ENCODE measurements at places on chromosomes 4 and X.

GRCh38 chrX:124573468-124573867 lies 227.1 kb downstream of the SH2D1A start:
- no peak for DNase-seq

GRCh38 chr4:149830823-149831222 lies 15.2 kb upstream of the IQCM start:
- DNase-seq = no peak

DNA sequence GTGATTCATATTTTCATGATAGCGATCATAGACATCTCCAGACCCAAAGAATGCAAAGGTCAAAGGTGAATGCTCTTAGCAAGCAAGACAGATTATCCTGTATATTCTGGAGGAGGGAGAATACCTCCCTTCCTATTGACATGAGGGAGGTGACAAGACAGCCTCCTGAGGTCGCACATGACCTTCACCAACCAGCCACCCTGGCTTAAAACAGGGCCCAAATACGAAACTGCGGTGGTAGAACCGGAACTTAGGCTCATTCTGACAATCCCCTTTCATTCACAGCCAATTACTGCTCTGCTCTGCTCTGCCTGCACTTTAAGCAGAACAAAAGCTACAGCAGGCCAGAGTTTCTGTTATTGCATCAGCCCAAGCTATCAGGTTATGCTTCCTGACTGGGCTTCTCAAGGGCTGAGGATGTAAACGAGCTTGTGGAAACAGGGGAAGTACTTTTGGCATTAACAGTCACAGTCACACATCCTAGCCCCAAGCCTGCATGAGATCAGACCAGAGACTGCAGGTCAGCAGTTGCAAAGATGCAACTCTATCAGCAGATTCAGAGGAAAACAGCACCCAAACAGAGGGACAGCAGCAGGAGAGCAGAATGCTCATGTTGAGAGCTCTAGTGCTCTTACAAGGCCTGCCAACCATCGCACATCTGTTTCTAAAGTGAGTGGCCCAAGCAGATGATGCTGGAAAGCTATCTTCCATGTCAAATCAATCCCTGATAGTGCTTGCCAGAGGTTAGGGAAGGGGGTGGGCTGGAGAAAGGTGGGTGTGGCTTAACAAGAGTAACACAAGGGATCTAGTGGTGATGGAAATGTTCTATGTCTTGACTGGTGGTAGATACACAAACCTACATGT lies 51.3 kb upstream of the MAP3K15 start:
- peak; percentile 14 for DNase-seq

DNA sequence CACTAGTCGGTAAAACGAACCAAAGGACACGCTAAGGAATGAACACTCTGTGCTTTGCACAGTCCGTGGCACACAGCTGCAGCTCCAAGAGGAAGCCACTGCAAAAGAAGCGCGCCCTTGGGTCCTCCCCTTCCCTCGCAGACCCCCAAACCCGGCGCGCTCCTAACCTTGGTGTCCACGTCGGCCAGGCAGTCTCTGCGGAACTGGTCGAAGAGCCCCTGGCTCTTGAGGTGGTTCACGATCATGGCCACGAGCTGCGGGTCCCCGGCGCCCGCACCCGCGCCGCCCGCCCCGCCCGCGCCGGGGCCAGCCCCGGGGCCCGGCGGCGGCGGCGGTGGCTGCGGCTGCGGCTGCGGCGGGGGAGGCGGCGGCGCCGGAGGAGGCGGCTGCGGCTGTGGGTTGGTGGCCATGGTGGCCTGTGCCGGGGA lies 333 bp downstream of the BOD1L1 start:
- peak; percentile 47 for DNase-seq

- DNase-seq = peak; percentile 4
Measured at GRCh38 chr4:186104890-186105646, 564 bp downstream of the FAM149A start.

DNA sequence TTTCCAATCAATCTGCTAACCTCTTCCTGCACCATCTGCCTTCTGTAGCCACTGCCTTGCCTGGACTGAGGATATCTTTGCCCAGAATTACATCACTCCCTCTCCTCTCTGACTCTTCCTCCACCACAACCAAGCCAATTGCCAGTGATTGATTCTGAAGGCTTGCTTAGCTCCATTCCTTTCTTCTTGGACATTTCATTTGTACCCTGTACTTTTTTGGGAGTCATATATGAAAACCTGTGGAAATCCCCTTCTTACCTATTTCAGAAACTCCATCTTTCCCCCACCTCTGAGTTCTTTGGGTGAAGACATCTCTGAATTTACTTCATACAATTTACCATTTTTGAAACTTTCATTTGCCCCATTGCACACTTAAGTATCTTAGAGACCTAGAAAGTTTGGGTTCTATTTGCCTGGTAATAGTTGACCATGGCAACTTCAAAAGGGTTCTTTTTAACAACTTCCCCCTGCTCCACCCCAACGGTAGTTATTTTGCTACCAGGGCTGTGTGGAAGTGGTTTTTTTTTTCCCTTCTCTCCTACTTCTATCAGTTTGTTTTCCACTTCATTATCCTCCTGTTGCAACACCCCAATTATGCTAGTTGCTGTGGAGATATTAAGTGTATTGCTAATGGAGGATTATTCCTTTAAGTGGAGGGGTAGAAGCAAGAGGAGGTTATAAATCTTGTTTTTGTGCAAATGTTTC lies 14.3 kb downstream of the SGMS2 start:
- DNase-seq = peak; percentile 24

- DNase-seq = no peak
Measured at GRCh38 chr4:38177641-38178391, 217.6 kb downstream of the PTTG2 start.

DNA sequence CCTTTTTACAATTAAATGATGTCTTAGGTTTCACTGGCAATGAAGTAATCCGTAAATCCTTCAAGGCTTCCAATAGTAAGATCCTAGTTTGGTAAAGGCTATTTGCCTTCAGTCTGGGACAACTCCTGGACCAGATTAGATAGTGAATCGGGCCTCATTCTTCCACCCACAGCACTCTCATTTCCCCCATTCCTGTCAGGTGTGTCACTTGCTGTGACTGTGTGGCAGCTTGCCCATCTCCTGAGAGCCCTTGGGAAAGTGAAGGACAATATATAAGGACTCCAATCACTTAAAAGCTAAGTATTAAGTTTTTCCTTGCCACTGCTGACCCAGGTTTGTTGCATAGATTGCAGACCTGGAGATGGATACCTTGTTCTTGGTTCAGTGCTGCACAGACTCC lies 3.3 kb upstream of the GASK1B start:
- DNase-seq = no peak

DNA sequence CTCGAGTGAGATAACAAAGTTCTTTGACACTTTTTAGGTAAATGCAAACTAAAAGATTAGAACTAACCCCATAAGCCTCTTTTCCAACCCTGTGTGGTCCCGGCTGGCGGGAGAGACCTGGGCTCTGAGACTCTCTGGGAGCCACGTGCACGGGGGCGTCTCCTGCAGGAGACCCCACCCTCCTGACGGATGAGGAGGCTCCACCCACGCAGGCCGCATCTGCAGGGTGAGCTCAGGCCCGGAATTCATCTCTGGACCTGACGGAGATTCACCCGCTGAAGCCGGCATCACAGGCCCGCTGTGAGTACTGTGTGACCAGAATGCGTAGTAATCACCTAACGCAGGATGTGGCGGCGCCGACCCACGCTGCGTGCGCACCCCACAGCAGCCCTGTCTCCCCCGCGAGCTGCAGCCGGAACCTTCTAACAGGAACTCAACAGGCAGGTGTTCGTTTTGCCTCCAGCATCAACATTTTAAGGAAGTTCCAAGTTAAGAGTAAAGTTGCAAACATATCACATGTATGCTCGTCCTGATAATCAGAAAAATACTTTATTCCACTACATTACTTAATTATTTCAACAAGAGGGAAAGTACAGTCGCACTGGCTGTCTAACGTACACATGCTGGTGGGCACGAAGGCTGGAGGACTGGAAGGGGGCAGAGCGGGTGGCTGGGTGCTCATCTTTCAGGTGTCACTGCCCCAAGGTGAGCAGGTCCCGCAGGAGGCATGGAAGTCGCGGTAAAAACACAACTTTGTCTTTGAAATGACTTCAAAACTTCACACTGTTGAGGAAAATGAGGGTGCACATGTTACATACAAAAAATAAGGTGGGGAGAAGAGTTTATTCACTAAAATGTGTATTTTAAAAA lies 44.5 kb downstream of the FGFRL1 start:
- DNase-seq = peak; percentile 32

GRCh38 chr4:42415281-42415680 lies 18.0 kb downstream of the SHISA3 start:
- no peak for DNase-seq

GRCh38 chr4:100113732-100114131 lies 76.5 kb downstream of the DDIT4L start:
- DNase-seq = no peak

GRCh38 chr4:184857441-184858121 lies 31.8 kb upstream of the ACSL1 start:
- DNase-seq = no peak

DNA sequence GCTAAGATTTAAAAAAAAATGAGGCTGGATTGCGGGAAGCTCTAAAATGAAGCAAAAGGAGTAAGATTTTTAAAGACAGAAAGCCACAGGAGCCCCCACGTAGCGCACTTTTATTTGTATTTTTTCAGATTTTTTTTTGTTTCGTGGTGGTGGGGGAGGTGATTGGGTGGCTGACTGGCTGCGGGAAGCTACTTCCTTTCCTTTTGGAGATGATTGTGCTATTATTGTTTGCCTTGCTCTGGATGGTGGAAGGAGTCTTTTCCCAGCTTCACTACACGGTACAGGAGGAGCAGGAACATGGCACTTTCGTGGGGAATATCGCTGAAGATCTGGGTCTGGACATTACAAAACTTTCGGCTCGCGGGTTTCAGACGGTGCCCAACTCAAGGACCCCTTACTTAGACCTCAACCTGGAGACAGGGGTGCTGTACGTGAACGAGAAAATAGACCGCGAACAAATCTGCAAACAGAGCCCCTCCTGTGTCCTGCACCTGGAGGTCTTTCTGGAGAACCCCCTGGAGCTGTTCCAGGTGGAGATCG lies 908 bp downstream of the PCDH10 start:
- DNase-seq = peak; percentile 1

GRCh38 chrX:16138108-16138427 lies 14.7 kb downstream of the GRPR start:
- DNase-seq = peak; percentile 31

GRCh38 chr4:183366206-183366835 lies 44.1 kb upstream of the CLDN24 start:
- no peak for DNase-seq

GRCh38 chr4:130077275-130077674 lies 981.3 kb downstream of the C4orf33 start:
- DNase-seq = no peak

DNA sequence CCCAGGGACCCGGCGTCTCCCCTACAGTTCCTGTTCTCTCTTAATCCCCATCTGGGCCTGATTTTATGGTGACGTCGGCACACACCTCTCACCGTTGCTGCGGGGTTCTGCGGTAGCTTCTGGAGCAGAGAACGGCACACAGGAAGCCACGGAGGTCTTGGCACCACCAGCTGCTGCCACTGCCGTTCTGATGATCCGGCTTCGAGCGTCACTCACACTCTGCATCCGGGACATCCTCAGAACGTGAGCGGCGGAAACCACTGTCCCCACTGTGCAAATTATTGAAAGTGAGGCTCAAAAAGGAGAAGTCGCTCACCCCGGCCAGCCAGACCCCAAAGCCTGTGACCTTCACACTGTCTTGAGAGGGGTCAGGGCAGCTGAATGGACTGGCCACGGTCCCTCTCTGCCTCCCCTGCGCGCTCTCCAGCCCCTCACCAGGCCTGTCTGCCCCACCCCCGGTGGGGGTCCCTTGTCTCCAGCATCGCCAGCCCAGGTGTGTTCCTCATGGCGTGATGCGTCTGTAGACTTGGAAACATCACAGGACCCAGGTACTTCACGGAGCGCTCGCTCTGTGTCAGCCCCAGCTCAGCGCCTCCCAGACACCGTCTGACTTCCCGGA lies 201.1 kb downstream of the AFAP1 start:
- DNase-seq = no peak

- DNase-seq = no peak
Measured at GRCh38 chr4:85939595-85939994, 420.3 kb downstream of the MAPK10 start.

DNA sequence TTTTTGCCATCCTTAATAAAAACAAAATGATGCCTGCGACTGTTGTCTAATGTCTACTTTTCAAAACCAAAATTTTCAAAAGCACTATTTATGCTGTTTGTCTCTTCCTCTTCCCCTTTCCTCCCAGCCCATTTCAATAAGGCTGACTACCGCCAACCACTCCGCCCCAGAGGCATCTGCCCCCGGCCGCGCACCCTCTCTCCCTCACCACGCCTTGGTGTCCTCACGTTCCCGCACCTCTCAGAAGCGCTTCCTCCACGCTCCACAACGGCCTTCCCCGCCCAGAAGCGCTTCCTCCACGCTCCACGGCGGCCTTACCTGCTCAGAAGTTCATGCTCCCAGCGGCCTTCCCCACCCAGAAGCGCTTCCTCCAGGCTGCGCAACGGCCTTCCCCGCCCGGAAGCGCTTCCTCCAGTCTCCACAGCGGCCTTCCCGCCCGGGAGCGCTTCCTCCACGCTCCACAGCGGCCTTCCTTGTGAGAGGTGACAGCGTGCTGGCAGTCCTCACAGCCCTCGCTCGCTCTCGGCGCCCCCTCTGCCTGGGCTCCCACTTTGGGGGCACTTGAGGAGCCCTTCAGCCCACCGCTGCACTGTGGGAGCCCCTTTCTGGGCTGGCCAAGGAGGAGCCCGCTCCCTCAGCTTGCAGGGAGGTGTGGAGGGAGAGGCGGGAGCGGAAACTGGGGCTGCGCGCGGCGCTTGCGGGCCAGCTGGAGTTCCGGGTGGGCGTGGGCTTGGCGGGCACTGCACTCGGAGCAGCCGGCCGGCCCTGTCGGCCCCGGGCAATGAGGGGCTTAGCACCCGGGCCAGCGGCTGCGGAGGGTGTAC lies 490.4 kb upstream of the ZFP42 start:
- DNase-seq = no peak

DNA sequence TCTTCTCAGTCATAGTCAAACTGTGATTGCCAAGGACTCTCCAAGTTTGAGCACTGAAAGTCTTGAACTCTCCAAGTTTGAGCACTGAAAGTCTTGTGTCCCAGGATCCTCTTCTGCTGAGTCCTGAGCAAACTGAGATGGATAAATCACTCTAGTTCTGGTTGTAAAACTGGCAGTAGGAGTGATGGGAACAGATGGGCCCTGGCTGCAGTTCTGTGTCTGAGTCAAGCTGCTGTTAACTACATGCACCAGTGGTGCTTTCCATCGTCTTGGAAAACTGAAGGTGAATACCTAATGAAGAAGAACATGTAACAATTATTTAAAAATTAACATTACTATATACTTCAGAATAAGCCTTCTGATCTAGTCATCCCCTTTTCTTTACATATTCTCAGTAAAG lies 27.6 kb upstream of the KCNIP4 start:
- no peak for DNase-seq

DNA sequence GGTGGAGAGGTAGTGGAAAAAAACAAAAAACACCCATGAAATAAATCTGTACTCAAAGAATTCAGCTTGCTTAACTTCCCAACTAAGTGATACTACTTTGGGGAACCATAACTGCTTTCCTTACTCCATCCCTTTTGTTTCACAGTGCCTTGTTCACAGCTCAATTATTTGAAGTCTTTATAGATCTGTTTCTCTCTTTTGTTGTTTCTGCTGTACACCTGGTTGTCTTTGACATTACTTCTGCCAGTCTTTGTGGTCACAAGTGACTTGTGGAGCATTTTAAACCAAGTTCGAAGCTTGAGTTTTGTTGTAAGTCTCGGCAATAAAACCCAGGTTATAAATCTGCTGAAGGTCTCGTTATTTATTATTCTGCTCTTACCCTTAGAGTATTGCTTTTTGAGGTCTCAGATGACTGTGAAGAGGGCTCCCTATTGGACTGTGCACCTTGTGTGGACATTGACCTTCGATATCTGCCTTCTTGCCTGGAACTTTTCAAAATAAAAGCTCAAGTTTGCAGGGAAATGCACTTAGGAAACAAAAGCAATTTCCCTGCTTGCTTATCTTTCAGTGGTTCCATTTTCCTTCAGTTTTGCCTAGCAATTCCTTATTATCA lies 59.8 kb downstream of the ANK2 start:
- DNase-seq = no peak
